ENCODE measurements at places on chromosomes 11 and 22. TPM values are rescaled to one million over a fixed set of nuclear protein-coding genes. Genes with fewer than 3 reads are reported as not detected.

The INS gene
- total RNA-seq, result not detected

The TRIM49 gene
- total RNA-seq, result 0.08 TPM

The SCGB1C1 gene
- not detected for total RNA-seq

The PLA2G6 gene
- 19.7 TPM for total RNA-seq

The ZPR1 gene
- total RNA-seq, result 130 TPM

The E2F8 gene
- total RNA-seq, result 3.0 TPM

The HEPHL1 gene
- not detected for total RNA-seq

The GGTLC2 gene
- total RNA-seq, result not detected

The MFRP gene
- not detected for total RNA-seq

The MS4A4E gene
- not detected for total RNA-seq

The ENTHD1 gene
- total RNA-seq, result not detected

The CRACR2B gene
- 0.04 TPM for total RNA-seq

The OR5B21 gene
- not detected for total RNA-seq

The LRFN4 gene
- total RNA-seq, result 30.2 TPM

The OSM gene
- total RNA-seq, result 0.13 TPM

The ZP1 gene
- total RNA-seq, result 1.3 TPM

The MYBPC3 gene
- total RNA-seq, result not detected

The FAM83F gene
- under 0.01 TPM for total RNA-seq

The BTBD18 gene
- 0.13 TPM for total RNA-seq

The NLRP6 gene
- not detected for total RNA-seq

The CLCF1 gene
- 19.9 TPM for total RNA-seq

The ZNF214 gene
- total RNA-seq, result 1.3 TPM

The GLYATL1 gene
- 0.16 TPM for total RNA-seq

The SOX10 gene
- total RNA-seq, result 303 TPM

The SOX6 gene
- 13.0 TPM for total RNA-seq

The PLA2G3 gene
- total RNA-seq, result 0.34 TPM

The EFCAB6 gene
- total RNA-seq, result 0.26 TPM

The OR6X1 gene
- not detected for total RNA-seq

The OR52E5 gene
- not detected for total RNA-seq

The DMC1 gene
- total RNA-seq, result 35.7 TPM

The A4GALT gene
- total RNA-seq, result 2.3 TPM

The MAFF gene
- total RNA-seq, result 57.0 TPM

The IGLL5 gene
- total RNA-seq, result not detected

The CHRM4 gene
- 1.2 TPM for total RNA-seq

The SCGB1D2 gene
- total RNA-seq, result not detected

The OR5T1 gene
- not detected for total RNA-seq

The AP1B1 gene
- 56.7 TPM for total RNA-seq

The NRXN2 gene
- 0.24 TPM for total RNA-seq

The KCNJ1 gene
- total RNA-seq, result not detected

The OR52H1 gene
- total RNA-seq, result not detected

The PPFIBP2 gene
- 0.19 TPM for total RNA-seq

The MPZL2 gene
- not detected for total RNA-seq

The CTSF gene
- 40.9 TPM for total RNA-seq

The TRIM48 gene
- total RNA-seq, result not detected

The EI24 gene
- 98.7 TPM for total RNA-seq

The ATL3 gene
- 28.2 TPM for total RNA-seq

The MMP26 gene
- not detected for total RNA-seq

The MYRF gene
- total RNA-seq, result 3.1 TPM

The PGA3 gene
- total RNA-seq, result not detected

The TXN2 gene
- total RNA-seq, result 45.2 TPM

The OR51E2 gene
- not detected for total RNA-seq

The SLC22A12 gene
- total RNA-seq, result not detected

The TBX10 gene
- not detected for total RNA-seq

The CASP5 gene
- total RNA-seq, result not detected

The SPON1 gene
- 0.03 TPM for total RNA-seq

The TMEM151A gene
- not detected for total RNA-seq

The ACRV1 gene
- total RNA-seq, result 0.16 TPM

The GPR83 gene
- not detected for total RNA-seq

The RFPL1 gene
- total RNA-seq, result not detected

The JAM3 gene
- 28.9 TPM for total RNA-seq
